ENCODE measurements at places on chromosomes 11 and 22.

GRCh38 chr11:78449866-78450265 lies 32.2 kb upstream of the GAB2 start:
- DNase-seq = no peak

- no peak for DNase-seq
Observed at GRCh38 chr22:19346677-19347265, 55.3 kb upstream of the CLTCL1 start.

GRCh38 chr22:24086310-24086709 lies 75.2 kb downstream of the CABIN1 start:
- DNase-seq = no peak

DNA sequence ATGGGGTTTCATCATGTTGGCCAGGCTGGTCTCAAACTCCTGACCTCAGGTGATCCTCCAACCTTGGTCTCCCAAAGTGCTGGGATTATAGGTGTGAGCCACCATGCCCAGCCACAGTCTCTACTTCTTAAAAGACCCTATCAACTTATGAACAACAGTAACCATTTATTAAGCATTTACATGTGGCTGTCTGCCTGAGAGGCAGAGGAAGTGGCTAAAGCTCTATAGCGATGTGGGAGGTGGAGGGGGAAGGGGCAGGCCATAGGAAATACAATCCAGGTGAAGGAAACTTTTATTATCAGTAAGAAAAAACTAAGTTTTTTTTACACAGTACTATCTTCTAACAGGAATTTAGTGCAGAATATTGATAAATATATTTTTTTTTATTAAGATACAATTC lies 87.8 kb upstream of the PHOX2A start:
- DNase-seq = no peak

DNA sequence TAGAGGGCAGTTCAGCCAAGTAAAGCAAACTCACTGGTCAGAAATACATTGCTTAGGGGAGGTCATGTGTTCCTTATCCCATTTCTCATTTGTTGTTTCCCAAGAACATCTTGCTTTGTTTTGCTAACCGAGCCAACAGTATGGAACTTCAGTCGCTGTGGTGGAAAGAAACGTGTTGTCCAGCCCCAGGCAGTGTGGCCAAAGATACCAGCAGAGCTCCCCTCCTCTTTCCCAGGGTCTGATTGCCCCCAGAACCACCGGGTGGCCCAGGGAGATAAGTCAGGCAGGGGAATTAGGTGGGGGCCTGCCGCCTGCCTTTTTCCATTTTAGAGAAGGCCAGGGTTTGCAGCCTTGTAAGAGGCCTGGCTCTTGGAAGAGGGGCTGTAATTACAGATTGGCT lies 98.7 kb upstream of the CRYBB3 start:
- no peak for DNase-seq

GRCh38 chr11:115122274-115122673 lies 381.9 kb downstream of the CADM1 start:
- DNase-seq = no peak

GRCh38 chr11:8258289-8258688 lies 5.4 kb downstream of the LMO1 start:
- peak; percentile 8 for DNase-seq

DNA sequence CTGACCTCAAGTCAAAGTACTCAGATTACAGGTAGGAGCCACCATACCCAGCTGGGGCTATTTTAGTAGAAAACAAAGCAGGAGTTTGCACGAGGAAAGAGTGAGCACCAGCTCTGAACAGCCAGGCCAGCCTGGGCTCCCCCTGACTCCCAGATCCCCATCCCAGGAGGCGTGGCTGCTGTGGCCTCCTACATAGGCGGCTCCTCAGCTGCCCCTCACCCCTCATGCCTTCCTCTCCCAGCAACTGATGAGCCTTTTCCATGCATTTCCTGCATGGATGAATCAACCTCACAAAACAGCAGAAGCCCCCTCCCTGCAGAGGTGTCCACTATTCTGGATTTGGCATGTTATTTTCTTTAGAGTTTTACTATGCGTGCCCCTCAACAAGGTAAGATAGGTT lies 10.5 kb upstream of the FLRT1 start:
- no peak for DNase-seq

GRCh38 chr11:33649944-33650343 lies 50.7 kb downstream of the C11orf91 start:
- DNase-seq = no peak

GRCh38 chr11:124285610-124286344 lies 28.0 kb downstream of the OR8D1 start:
- DNase-seq = no peak

DNA sequence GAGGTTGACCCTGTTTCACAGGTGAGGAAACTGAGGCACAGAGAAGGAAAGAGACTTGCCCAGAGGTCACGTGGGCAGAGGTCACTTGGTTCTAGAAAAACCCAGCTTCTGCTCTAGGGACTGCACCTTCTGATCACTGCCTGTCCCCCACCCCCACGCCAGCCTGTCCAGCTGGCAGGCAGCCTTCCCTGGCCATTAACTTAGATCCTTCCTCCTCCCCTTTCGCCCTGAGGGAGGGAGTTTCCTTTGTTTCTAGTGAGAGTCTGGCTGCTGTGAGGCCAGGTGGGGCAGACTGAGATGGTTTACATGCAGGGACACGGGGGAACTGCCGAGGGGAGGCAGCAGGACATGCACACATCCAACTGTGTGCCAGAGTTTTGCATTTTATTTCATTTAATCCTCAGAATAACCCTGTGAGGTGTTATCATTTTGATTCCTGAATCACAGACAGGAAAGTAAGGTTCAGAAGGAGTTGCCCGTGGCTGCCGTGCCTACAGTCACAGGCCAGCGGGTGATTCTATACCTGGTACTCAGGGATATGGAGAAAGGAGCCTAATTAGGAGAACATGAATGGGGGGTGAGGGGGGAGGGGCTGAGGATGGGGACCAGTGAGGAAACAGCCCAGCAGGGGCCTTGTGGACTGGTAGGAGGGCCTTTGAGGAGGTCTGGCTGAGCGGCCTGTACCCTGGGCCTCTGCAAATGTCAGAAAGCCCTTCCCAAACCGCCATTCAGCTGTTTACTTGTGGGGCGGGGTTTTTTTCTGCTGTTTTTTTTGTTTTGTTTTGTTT lies 3.4 kb downstream of the FAM83F start:
- DNase-seq = no peak

- no peak for DNase-seq
Observed at GRCh38 chr11:12968101-12968500, 41.0 kb upstream of the RASSF10 start.

DNA sequence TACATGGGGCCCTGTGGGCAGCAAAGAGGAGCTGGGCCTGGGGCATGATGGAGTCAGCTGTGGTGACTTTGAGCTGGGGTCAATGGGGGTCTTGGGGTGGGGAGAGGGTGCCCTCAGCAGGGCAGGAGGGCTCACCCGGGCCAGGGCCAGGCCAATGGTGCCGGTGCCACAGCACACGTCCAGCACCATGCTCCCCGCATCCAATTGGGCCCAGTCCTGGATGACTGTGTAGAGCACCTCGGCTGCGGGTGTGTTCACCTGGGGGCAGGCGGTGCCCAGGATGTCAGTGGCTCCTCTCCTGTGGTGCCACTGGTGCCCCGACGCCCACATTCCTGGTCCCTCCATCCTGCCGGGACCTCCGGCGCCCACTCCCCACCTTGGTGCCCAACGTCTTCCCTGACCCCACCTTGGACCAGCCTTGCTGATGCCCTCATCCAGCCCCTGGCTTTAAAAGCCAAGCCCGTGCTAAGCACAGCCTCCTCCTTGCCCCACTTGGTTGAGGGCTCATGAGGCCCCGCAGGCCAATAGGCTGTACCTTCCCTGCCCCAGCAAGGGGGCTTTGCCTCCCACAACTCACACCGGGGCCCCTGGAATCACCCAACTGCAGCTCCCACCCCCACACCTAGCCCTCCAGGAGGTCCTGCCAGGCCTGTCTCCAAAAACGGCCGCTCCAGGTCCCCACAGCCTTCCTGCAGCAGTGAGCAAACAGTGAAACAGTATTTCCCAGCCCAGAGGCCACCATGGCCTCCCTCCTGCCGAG lies 2.2 kb upstream of the RANBP1 start:
- no peak for DNase-seq

- DNase-seq = no peak
Observed at GRCh38 chr11:59216641-59217564, 4.2 kb upstream of the MPEG1 start.

DNA sequence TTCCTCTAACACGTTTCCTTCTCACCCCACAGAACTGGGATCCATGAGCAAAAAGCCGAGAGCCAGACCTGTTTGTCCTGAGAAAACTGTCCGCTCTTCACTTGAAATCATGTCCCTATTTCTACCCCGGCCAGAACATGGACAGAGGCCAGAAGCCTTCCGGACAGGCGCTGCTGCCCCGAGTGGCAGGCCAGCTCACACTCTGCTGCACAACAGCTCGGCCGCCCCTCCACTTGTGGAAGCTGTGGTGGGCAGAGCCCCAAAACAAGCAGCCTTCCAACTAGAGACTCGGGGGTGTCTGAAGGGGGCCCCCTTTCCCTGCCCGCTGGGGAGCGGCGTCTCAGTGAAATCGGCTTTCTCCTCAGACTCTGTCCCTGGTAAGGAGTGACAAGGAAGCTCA lies 24.0 kb downstream of the CD5 start:
- DNase-seq = no peak

DNA sequence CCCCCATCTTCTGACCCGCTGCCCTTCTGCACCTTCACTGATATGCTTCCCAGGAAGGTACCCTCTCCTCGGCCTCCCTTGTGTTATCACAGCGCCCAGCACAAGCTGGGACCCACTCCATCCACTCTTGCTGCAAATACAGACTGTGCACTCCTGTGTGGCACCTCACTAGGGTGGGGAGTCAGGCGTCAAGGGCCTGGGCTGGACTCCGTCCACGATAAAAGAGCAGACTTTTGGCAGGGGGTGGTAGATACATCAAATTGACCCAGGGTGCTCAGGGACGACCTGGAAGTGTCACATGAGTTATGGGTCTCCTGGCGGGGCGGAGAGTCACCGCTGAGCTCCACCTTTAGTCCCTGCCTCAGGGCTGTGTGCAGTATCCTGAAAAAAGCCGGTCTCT lies 908 bp downstream of the TRPM5 start:
- DNase-seq = no peak

GRCh38 chr11:72752088-72752914 lies at the start of gene ARAP1:
TSS of gene ARAP1 (minus strand) at chr11:72752408. CDS start at chr11:72727128, 25,280 bp downstream.
- peak; percentile 62 for DNase-seq

DNA sequence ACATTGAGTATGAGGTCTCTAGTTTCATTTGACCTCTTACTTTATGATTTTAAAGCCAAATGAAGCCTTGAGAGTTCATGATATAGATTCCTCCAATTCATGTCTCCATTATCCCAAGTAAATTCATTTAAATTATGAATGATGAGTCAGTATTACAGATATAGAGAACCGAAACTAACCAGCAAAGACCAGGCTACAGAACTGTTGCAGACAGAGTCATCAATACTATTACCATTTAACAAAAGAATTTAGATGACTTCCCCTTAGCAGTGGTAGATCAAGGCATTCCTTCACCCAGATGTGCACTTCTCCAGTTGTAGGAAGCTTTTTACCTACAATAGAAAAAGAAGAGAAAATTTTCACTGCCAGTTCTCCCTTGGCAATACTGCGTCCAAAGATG lies 11.8 kb upstream of the CCDC89 start:
- DNase-seq = no peak

DNA sequence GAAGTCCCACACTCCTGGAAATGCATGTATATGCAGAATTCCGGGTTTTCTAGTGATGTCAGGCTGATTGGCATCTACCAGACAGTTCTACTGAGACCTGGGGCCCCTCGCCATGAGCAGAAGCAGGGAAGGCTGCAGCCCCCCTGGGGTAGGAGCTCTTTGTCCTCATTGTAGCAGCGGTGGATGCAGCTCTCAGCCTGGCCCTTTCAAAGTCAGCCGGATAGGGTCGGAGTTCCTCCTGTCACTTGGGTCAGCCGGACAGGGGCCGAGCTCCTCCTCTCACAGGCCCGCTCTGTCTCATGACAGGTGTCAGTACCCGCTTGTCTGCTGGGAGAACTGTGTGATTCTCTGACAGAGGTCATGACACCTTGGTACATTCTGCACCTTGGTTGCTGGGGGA lies 30.0 kb downstream of the MRGPRD start:
- no peak for DNase-seq

GRCh38 chr11:87193756-87194470 lies 156.2 kb downstream of the TMEM135 start:
- no peak for DNase-seq

DNA sequence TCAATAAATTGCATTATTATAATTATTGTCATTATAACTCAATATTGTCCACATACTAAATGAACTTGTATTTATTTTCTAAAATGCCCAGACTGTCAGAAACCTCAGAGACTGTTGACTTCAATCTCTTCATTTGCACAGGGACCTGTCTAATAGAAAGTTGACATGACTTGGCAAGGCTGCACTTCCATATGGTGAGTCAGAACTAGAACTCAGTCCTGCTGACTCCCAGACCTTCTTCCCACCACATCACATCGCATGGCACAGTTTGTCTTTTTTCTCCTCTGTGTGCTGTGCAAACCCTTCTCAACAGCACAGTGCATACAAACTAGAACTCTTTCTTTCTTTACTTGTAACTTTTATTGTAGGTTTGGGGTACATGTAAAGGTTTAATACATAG lies 215.1 kb upstream of the BLID start:
- no peak for DNase-seq

DNA sequence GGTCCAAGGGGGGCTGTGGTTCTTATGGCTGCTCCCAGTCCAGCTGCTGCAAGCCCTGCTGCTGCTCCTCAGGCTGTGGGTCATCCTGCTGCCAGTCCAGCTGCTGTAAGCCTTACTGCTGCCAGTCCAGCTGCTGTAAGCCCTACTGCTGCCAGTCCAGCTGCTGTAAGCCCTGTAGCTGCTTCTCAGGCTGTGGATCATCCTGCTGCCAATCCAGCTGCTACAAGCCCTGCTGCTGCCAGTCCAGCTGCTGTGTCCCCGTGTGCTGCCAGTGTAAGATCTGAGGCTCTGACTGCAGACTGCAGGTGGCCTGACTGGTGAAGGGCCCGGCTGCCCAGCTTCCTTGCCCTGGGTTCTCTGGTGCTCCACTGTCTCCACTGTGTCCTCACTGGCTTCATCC lies 696 bp downstream of the KRTAP5-5 start:
- DNase-seq = no peak

All from mesothelial cell of epicardium (in vitro differentiated cells).